Breast epithelium (tissue), 4 donors: ENCODE measurements at places on chromosomes 2 and 18. TPM values are rescaled to one million over a fixed set of nuclear protein-coding genes. Genes with fewer than 3 reads are reported as not detected.

The RNU2-63P gene
- total RNA-seq, result not detected

The PDK1 gene
- total RNA-seq, result 19.0 TPM

GRCh38 chr2:25494616-25495015, 152.9 kb upstream of the DNMT3A start:
- no peak for DNase-seq

The CENPA gene
- total RNA-seq, result 0.64 TPM

DNA sequence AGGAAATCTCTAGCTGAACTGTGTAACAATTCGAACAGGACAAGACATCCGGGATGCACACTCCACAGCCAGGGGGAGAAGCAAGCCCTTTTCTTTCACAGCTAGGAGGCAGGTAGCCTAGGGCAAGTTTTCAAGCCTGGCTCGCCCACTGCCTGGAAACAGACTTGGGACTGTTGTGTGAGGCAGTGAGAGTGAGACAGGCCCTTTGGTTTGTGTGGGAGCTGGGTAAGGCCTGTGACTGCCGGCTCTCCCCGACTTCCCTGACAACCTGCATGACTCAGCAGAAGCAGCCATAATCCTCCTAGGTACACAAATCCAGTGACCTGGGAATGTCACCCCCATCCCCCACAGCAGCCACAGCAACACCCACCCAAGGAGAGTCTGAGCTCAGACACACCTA, 179.7 kb downstream of the WDPCP start:
- no peak for DNase-seq

DNA sequence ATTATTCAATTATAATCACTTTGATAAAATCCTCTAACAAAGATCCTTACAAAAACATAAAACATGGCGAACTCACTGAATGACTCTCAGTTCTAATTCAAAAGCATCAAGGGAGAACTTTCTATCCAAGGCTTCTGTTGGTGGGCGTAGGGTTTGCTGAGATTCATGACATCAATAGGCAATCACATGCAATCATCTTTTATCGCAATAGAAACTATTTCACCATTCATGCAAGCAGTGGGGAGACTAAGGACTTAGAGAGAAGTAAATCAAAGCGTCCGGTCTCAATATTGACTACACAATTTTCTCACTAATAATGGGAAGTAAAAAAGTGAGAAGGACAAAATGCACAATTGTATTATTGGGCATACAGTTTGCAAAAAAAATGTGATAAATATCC, 168.7 kb downstream of the SCG2 start:
- no peak for DNase-seq

GRCh38 chr2:71530641-71531332, 77.4 kb downstream of the DYSF start:
- no peak for DNase-seq

The NT5C1B gene
- total RNA-seq, result not detected

GRCh38 chr18:47287911-47288585, 36.6 kb upstream of the SKOR2 start:
- no peak for DNase-seq

DNA sequence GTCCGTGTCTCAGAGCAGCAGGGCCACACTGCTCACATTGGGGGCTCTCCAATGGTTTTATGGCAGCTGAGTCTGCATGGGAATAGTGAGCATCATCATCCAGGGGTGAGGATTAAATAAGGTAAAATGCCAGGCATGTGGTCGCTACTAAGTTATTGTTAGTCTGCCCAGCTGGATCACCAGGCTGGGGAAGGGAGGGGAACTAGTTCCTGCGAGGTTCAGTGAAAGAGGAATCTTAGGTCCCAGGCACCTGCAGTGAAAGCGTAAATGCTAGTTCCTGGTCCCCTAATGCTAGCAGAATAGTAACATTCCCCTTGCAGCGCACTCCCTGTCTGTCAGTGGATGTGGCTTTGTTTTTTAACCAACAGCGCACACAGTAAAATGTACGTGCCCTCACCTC, 60.1 kb downstream of the ARHGEF4 start:
- no peak for DNase-seq

- DNase-seq, result no peak
Observed at GRCh38 chr18:13621886-13622619, 104.3 kb downstream of the FAM210A start.

- no peak for DNase-seq
Observed at GRCh38 chr2:175599966-175600831, 401.9 kb downstream of the LNPK start.
